COR-L47 (cell line): ENCODE measurements at places on chromosomes 7 and 10.
A peak's percentile ranks its signal among the peaks of the same experiment; 100 is the strongest.

- no peak for DNase-seq
Measured at GRCh38 chr7:119341822-119342221, 931.2 kb upstream of the KCND2 start.

- no peak for DNase-seq
Measured at GRCh38 chr7:69373171-69374043, 224.9 kb upstream of the AUTS2 start.

- no peak for DNase-seq
Measured at GRCh38 chr10:76001019-76001418, 569.6 kb downstream of the LRMDA start.

GRCh38 chr10:90274721-90275468 lies 573.5 kb downstream of the KIF20B start:
- DNase-seq, result no peak

- DNase-seq, result peak; percentile 74
Measured at GRCh38 chr7:68770649-68771048, 827.6 kb upstream of the AUTS2 start.

DNA sequence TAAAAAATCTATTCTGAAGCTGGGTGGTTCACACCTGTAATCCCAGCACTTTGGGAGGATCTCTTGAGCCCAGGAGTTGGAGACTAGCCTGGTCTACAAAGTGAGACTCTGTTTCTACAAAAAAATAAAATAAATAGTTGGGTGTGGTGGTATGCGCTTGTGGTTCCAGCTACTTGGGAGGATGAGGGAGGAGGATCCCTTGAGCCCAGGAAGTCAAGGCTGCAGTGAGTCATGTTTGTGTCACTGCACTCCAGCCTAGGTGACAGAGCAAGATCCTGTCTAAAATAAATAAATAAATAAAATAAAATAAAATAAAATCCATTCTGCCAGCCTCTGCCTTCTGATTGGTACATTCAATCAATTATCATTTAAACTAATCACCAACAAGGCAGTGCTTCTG lies 17.5 kb downstream of the ZNF33A start:
- DNase-seq, result no peak

DNA sequence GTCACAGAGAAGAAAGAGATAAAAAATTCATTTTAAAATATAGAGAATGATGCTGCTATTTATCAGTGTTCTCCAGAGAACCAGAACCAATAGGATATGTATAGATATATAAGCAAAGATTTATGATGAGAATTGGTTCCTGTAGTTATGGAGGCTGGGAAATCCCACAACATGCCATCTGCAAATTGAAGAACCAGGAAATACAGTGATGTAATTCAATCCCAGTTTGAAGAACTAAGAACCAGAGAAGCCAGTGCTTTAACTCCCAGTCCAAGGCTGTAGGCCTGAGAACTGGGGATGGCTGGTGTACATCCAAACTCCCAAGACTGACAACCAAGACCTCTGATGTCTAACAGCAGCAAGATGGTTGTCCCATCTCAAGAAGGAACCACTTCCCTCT lies 192.9 kb upstream of the PLXDC2 start:
- no peak for DNase-seq

GRCh38 chr7:35905555-35905954 lies 104.7 kb downstream of the SEPTIN7 start:
- no peak for DNase-seq

DNA sequence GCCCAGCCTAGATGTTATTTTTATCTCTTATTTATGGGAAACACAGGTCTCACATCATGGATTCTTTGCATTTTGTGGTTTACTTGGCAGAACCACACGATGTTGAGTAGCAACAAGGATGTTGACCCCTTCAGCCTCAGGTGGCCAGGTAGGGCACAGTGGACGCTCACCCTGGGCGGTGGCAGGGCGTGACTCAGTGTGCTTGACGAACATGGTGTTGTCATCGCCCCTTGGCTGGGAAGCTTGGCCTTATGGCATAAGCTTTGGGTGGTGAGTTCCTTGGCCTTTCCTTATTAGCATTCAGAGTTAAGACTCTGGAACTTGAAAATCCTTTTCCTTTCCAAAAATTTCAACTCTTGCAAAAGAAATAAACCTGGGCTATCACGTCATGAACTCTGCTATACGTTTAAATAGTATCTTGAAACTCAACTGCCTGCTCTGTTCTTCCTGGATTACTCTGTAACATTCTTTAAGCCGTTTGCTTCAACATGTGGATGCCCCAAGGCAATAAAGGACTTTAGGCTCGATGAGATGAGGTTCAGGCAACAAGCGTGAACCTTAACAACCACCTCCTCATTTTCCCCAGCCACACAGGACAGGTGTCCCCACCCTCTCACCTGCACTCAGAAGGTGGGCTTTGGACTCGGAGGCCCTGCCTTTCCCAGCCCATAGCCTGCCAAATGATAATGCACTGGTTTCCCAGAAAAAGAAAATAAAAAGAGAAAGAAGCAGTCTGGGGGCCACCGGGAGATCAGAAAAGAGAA lies 22.5 kb upstream of the ECHDC3 start:
- no peak for DNase-seq

- DNase-seq, result no peak
Measured at GRCh38 chr7:14195871-14196270, 206.4 kb upstream of the ETV1 start.

DNA sequence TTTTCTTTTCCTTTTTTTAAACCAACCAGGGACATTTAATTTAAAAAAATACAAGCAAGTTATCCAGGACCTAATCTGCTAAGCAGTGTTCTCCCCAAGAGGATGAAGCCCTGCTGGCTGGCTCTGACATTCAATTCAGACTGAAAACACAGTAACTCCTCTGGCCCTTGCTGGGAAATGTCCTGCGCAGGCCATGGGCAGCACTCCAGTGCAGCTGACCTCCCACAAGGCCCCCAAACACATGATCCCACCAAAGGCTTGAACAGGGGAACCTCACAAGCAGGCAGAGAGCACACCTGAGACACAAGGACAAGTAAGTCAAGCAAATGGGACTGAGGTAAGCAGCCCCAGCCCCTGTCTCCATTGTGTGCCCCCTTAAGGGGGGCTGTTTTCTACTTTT lies 56.9 kb upstream of the FHIP2A start:
- no peak for DNase-seq

DNA sequence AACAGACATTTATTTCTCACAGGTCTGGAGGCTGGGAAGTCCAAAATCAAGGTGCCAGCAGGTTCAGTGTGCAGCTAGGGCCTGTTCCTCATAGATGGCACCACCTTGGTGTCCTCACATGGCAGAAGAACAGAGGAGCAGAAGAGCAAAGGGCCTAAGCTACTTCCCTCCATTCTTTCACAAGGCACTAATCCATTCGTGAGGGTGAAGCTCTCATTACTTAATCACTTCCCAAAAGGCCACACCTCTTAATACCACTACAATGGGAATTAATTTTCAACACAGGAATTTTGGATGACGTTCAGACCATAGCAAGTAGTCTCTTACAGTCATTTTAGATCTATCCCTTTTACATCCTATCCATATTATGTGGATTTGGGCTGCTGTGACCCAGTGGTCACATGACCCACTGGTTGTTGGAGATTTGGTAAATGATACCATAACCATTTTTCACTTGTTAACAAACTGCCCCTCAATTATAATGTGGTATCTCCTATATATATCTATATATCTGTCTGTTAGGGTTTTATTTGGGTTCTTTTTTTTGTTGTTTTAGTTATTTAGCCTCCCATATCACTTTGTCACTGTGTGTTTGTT lies 63.4 kb downstream of the BBS9 start:
- DNase-seq, result no peak

DNA sequence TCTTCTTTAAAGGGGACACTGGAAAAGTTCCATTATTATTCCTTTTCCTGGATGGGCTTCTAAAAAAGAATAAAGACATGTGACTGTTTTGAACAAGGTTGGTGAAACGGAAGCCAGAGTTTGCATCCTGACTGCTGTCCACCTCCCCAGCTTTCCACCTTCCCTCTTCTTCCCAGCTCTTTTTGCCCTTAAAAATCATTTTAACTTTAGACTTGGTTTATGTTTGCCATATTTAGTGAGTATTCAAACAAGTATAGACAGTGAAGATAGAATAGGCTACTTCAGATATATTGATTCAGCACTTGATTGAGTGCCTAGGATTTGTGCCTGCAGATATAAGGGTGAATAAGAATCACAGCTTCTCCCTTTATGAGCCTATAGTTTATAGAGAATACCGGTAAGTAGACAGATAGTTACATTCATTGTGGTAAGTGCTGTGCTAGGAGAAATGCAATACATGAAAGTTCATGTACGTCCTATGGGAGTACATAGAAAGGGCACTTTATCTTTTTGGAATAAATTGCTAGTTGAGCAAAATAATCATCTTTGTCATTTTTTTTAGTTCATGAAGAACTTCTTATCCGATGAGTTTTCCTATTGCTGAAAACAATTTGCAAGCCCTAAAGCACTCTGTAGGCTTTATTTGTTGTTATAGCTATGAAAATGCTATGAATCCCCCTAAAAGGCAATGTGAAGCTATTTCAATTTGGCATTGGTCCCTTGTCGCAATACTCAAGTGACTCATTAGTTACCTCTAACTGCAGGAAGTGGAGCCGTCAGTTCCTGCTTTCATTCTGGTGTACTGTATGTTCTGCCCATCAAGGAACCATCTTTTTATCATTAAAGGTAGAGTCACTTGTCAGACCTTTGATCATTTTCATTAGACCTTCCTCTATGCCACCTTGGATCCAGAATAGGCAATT lies 57.2 kb upstream of the STRIP2 start:
- no peak for DNase-seq

GRCh38 chr7:155380976-155381851 lies 76.7 kb upstream of the EN2 start:
- DNase-seq, result no peak

GRCh38 chr10:110078317-110078716 lies 70.5 kb downstream of the ADD3 start:
- no peak for DNase-seq

DNA sequence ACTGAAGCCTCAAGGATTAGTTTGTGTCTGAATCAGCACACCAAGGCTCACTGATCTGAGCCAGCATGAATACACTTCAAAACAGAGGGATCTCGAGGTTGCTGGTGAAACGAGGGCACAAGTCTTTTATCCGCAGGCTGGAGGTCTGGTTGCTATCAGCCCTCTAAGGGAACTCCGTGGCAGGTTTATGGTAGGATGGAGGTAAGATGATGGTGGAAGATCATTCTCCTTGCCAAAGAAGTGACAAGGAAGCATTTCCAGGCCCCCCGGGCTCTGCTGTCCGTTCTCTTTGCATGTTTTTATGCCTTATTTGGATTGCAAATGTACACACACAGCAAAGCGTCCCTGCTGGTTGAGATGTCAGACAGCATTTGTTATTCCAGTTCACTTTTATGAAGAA lies 268.3 kb downstream of the ARHGAP12 start:
- no peak for DNase-seq

DNA sequence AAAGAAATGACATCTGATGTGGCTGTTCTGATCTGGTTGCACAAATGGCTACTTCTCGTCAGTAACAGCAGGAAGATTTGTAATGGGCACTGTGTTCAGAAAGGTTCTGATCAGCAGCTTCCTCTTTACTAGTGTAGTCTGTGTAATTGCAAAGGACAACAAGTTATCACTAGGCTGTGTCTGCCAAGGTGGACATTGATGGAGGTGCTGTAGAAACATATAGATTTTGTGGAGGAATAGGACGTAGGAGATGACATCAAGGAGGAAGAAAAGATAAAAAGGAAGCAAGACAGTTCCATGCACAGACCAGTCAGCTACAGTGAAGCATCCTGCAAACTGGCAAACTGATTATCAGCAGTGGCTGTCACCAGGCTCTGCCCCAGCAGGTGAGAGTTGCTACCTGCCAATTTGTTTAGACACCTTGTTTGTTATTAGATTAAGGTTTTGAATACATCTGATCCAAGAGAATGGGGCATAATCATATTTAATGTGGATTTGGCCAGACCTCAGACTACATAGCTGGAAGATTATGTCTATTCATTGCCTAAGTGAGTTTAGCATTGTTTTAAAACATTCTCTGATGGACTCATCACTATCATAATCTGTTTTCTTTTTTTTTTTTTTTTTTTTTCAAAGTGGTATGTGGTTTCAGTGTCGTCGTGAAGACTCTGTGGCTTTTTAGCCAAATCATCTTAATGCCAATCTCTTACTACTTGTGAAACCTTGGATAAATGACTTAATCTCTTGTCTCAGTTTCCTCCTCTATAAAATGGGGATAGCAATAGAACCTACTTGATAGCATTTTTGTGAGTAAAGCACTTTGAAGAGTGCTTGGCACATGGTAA lies 417.9 kb upstream of the LRGUK start:
- DNase-seq, result peak; percentile 84
